Activated CD4-positive, alpha-beta memory T cell treated with anti-CD3 and anti-CD28 coated beads for 36 hours (primary cell): ENCODE measurements at places on chromosomes 13 and 19.

DNA sequence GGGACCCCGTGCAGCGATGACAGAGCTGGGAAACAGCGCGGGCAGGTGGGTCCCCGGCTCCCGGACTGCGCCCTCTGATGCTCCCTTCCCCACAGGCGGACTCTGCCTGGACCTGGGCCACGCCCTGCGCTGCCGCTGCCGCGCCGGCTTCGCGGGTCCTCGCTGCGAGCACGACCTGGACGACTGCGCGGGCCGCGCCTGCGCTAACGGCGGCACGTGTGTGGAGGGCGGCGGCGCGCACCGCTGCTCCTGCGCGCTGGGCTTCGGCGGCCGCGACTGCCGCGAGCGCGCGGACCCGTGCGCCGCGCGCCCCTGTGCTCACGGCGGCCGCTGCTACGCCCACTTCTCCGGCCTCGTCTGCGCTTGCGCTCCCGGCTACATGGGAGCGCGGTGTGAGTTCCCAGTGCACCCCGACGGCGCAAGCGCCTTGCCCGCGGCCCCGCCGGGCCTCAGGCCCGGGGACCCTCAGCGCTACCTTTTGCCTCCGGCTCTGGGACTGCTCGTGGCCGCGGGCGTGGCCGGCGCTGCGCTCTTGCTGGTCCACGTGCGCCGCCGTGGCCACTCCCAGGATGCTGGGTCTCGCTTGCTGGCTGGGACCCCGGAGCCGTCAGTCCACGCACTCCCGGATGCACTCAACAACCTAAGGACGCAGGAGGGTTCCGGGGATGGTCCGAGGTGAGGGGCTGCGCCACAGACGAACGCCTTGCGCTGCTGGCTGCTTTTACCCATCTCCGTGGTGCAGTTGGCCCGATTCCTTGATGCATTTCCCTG lies 7.8 kb upstream of the SELENOV start:
- peaks cover 40% of the 10 kb centered on the region for H3K27me3 ChIP-seq
- H3K4me3 ChIP-seq: peak overlapping the region; percentile 73
- H3K27ac ChIP-seq: no peak overlapping the region

GRCh38 chr19:18446811-18447359 lies 9.0 kb upstream of the ISYNA1 start:
- H3K4me1 ChIP-seq: peaks cover 10% of the 10 kb centered on the region
- H3K4me3 ChIP-seq: no peak overlapping the region
- peaks cover 18% of the 10 kb centered on the region for H3K36me3 ChIP-seq
- no peaks in the 10 kb centered on the region for H3K27me3 ChIP-seq
- no peak overlapping the region for H3K27ac ChIP-seq

- H3K27ac ChIP-seq: no peak overlapping the region
- H3K4me1 ChIP-seq: peaks cover 3% of the 10 kb centered on the region
- H3K27me3 ChIP-seq: peaks cover 51% of the 10 kb centered on the region
Measured at GRCh38 chr13:28819735-28820098, 422 bp upstream of the MTUS2 start.

DNA sequence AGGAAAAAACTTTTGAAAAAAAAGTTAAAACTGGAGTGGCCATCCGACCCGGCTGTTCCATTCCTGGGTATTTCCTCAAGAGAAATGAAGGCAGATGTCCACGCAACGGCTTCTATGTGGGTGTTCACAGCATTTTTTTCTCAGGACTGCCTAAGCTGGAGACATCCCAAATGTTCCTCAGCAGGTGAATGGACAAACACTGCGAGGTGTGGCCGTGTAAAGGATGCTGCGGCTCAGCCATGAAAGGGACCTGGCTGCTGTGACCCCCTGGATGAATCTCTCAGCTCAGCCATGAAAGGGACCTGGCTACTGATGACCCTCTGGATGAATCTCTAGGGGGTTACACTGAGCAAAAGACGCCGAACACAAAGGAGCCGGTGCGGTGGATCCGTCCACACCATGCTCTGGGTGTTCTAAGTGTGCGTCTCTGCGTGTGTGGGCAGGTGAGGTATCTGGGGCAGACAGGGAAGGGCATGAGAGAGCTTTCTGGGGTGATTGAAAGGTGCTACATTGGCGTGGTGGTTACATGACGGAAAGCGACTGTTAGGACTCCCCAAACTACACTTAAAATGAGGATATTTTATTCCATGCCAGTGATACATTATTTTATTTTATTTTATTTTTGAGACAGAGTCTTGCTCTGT lies 7.2 kb upstream of the ASPDH start:
- H3K4me1 ChIP-seq: no peaks in the 10 kb centered on the region
- H3K36me3 ChIP-seq: no peaks in the 10 kb centered on the region
- peaks cover 2% of the 10 kb centered on the region for H3K27me3 ChIP-seq
- DNase-seq: no peak
- H3K4me3 ChIP-seq: no peak overlapping the region

DNA sequence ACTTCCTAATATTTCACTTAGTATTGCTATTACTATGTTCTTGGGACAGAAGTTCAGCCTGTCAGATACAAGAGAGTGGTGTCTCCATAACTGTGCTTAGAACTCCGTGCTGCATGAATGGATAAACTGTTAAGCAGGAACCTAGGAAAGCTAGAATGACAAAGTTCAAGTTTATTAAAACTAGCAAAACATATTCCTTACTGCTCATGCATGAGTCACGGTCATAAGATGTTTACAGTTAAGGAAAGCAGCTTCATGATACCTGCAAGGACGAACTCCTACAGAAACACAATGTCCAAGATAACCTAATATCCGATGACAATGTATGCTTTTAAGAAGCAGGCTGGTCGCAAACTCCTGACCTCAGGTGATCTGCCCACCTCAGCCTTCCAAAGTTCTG lies 6.0 kb upstream of the ZNF765 start:
- H3K27ac ChIP-seq: no peak overlapping the region
- no peaks in the 10 kb centered on the region for H3K4me1 ChIP-seq
- DNase-seq: no peak
- H3K27me3 ChIP-seq: no peaks in the 10 kb centered on the region
- H3K4me3 ChIP-seq: no peak overlapping the region
- H3K36me3 ChIP-seq: peaks cover 52% of the 10 kb centered on the region

DNA sequence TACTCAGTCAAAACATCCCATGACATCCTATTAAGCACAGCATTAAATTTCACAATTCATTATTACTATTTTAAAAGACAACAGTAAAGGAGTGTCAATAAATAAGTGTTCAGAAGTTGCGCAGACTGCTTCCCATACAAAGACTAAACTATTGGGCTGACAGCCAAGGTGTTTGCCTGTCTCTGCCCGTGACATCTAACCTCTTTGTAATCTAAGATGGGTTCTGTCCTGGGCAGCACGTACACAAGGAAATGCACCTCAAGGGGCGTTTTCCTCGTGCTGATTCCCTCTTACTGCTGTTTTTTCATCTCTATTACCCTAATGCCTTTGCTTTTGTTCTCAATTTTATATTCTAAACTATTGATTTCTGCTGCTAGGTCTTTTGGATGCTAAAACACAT lies 216.3 kb downstream of the NHLRC3 start:
- H3K27ac ChIP-seq: no peak overlapping the region
- DNase-seq: no peak
- H3K36me3 ChIP-seq: no peaks in the 10 kb centered on the region
- H3K4me1 ChIP-seq: peaks cover 12% of the 10 kb centered on the region

GRCh38 chr13:32039056-32039455 lies 7.5 kb downstream of the FRY start:
- no peak overlapping the region for H3K27ac ChIP-seq
- H3K36me3 ChIP-seq: peaks cover 3% of the 10 kb centered on the region
- no peaks in the 10 kb centered on the region for H3K27me3 ChIP-seq
- peaks cover 46% of the 10 kb centered on the region for H3K4me1 ChIP-seq

- no peak overlapping the region for H3K4me3 ChIP-seq
- no peaks in the 10 kb centered on the region for H3K27me3 ChIP-seq
- peaks cover 7% of the 10 kb centered on the region for H3K36me3 ChIP-seq
Measured at GRCh38 chr19:52691737-52692136, 43.1 kb downstream of the ZNF611 start.

DNA sequence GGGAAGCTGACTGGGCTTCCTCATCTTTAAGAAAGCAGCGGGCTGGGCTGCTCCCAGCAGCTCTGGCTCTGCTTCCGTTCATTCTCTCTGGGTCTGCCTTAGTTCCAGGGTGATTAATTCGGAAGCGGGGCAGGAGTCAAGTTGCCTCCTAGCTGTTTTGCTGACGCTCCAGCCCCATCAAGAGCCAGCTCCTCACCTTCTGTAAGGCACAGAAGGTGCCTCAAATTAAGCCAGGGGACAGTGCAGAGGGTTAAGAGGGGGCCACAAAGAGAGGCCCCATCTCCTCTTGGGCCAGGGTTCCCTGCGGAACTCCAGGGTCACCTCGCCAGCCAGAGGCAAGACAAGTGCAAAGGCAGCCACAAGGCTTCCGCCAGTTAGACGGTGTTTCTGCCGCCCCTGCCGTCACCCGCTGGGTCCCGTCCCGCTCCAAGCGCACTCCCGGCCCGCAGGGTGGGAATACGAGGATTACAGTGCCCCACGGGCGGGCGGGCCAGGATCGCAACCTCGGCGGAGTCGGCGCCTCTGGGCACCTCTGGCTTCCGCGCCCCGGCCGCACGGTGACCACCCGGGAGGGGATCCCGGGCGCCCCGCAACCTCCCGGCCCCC lies 508 bp downstream of the SLC15A1 start:
- no peak overlapping the region for H3K27ac ChIP-seq
- no peak overlapping the region for H3K4me3 ChIP-seq
- H3K4me1 ChIP-seq: no peaks in the 10 kb centered on the region
- H3K27me3 ChIP-seq: peaks cover 58% of the 10 kb centered on the region

GRCh38 chr13:114063545-114064449 lies 68.6 kb downstream of the RASA3 start:
- peak overlapping the region; percentile 96 for H3K27ac ChIP-seq
- DNase-seq: peak; percentile 31
- H3K36me3 ChIP-seq: peaks cover 9% of the 10 kb centered on the region
- peak overlapping the region; percentile 70 for H3K4me3 ChIP-seq
- H3K27me3 ChIP-seq: no peaks in the 10 kb centered on the region

DNA sequence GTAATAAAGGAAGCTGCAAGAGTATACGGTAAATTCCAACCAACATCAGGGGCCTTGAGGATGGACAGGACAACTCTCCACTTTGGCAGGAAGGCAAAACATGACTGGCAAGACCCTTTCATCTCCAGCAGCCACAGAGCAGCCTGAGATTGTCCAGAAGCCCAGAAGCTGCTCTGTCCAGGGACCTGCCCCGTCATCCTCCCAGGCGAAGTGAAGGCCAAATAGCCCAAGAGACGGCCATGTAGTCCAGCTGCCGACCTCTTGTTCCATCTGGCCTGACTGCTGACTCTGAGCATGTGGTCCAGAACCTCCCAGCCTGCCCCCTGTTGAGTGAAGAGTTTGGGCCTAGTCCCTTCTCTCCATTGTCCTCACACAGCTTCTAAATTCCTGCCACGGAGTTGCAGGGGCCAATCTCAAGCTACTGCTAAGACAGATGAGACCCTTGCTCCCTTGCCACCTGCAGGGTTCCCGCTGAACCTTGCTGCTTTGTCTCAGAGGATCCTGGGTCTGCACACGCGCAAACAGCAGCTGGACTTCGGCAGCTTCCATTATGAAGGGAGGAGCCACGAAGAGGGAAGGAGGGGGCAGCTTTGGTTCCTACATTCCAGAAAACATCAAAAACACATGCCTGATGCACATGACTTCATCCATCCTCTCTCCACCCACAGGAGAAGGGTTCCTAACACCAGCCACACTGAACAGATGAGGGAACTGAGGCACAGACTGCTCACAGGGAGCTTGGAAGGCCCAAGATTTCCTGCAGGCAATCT lies 196.9 kb downstream of the KATNAL1 start:
- no peak for DNase-seq
- H3K36me3 ChIP-seq: no peaks in the 10 kb centered on the region
- H3K27me3 ChIP-seq: peaks cover 1% of the 10 kb centered on the region
- no peak overlapping the region for H3K27ac ChIP-seq

- no peak overlapping the region for H3K4me3 ChIP-seq
- no peaks in the 10 kb centered on the region for H3K36me3 ChIP-seq
- no peaks in the 10 kb centered on the region for H3K4me1 ChIP-seq
- H3K27ac ChIP-seq: no peak overlapping the region
- no peak for DNase-seq
Measured at GRCh38 chr13:113800576-113800926, 41.5 kb downstream of the TMEM255B start.

DNA sequence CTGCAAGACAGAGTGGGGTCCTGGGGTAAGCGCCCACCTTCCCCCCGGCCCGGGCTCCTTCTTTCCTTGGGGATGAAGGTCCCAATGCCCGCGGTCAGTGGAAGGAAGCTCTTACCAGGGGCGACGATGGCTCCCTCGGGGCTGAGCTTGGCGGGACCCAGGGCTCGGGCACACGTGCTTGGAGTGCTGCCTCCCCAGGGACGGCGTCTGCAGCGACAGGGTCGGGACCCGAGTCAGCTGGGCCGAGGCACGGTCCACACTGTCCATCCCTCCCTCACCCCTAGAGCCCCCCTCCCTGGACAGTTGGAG lies 3.5 kb downstream of the JSRP1 start:
- H3K4me1 ChIP-seq: peaks cover 19% of the 10 kb centered on the region
- peak overlapping the region; percentile 46 for H3K4me3 ChIP-seq
- no peaks in the 10 kb centered on the region for H3K36me3 ChIP-seq
- H3K27me3 ChIP-seq: peaks cover 15% of the 10 kb centered on the region

DNA sequence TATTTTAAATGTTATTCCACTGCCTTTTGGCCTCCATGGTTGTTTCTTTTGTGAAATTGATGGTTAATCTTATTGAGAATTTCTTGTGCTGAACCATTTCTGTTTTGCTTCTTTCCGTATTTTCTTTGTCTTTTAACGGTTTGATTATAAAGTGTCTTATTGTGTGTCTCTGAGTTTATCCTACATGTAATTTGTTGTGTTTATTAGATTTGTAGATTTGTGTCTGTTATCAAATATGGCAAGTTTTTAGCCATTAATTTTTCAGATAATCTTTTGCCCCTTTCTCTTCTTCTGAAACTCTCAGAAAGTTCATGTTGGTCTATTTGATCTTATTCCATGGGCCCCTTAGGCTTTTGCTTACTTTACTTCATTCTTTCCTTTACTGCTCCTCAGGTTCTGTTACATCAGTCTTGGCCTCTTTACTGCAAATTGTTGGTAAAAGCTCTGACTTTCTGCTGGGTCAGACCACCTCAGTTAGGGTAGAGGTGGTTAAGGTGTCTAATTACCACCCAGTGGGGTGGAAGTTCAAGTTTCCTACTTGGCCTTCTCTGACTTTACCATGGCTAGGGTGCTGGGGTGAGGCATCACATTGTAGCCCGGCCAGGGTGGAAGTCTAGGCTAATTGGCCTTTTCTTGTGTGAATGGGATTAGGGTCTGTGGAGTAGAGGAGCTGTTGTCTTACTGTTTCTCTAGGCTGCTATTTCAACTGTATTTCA lies 58.3 kb downstream of the ZMYM2 start:
- H3K36me3 ChIP-seq: peaks cover 68% of the 10 kb centered on the region
- peaks cover 41% of the 10 kb centered on the region for H3K4me1 ChIP-seq
- no peak for DNase-seq
- H3K27me3 ChIP-seq: no peaks in the 10 kb centered on the region
- no peak overlapping the region for H3K27ac ChIP-seq
- H3K4me3 ChIP-seq: no peak overlapping the region

GRCh38 chr13:101127741-101128353 lies 288.5 kb downstream of the NALCN start:
- H3K4me1 ChIP-seq: peaks cover 2% of the 10 kb centered on the region
- no peak overlapping the region for H3K4me3 ChIP-seq
- DNase-seq: peak; percentile 17
- H3K27ac ChIP-seq: no peak overlapping the region
- H3K27me3 ChIP-seq: peaks cover 4% of the 10 kb centered on the region
